ENCODE measurements at places on chromosomes 16 and 17. TPM values are rescaled to one million over a fixed set of nuclear protein-coding genes. Genes with fewer than 3 reads are reported as not detected.

Gene STX1B
- 0.33 TPM for total RNA-seq

Gene TP53TG3C
- total RNA-seq, result not detected

DNA sequence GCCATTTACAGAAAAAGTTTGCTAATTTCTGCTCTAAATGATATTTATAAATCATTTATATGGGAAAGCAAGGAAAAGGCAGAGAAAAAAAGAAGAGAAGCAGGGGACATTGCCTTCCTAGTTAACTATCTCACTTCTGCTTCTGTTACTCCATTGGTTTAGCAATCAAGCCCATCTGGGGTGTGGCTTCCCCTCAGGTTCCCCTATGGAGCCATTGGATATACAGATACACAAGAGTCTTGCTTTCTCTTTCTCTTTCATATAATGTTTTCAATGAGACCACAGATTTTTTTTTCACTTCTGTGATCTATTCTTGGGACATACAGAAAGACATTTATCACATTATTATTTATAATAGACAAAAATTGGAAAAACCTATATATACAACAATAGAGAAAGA is 105.6 kb upstream of the TOM1L1 start:
- no peak for DNase-seq

- DNase-seq, result peak; percentile 82
These were observed 88.0 kb upstream of the RPRML start for GRCh38 chr17:47066841-47067682.

- no peak for DNase-seq
These were observed 31.0 kb downstream of the OMG start for GRCh38 chr17:31266042-31266441.

- DNase-seq, result no peak
These were observed 39.7 kb upstream of the CRISPLD2 start for GRCh38 chr16:84780063-84780462.

DNA sequence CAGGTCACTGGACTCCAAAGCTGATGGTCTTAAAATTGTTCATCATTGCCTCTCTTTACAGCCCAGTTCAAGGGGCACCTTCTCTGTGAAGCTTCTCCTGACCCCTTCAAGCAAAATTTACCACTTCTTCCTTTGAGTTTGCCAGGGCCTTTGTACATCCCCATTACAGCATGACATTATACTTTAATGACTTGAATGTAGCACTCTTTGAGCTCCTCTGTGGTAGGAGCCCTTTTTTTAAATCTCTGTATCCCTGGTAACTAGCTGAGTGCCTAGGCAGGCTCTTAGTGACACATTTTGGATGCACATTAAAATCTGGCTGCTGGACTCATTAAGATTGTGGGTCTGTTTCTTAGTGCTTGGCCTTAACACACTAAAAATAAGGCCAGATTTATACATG is 412.1 kb downstream of the CA10 start:
- no peak for DNase-seq

DNA sequence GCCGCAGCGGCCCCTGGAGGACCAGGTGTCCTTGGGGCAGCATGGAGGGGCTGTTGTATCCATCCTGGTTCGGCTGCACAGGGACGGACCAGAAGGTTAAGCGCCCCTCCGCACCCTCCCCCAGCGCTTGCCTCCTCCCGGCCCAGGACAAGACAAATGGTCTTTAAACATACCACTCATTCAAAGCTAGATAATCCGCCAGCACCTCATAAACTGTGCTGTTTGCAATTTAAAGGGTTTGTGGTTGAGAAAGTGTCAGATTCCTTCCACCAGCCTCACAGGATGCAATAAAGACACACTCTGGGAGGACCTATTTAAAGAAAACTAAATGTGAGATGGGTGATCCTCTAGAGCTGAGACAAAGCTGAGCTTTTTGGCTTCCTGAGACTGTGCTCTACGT is 426.2 kb upstream of the EEF2KMT start:
- DNase-seq, result no peak

Data from body of pancreas (tissue), 4 donors.